ENCODE measurements at places on chromosomes 2 and 18.

DNA sequence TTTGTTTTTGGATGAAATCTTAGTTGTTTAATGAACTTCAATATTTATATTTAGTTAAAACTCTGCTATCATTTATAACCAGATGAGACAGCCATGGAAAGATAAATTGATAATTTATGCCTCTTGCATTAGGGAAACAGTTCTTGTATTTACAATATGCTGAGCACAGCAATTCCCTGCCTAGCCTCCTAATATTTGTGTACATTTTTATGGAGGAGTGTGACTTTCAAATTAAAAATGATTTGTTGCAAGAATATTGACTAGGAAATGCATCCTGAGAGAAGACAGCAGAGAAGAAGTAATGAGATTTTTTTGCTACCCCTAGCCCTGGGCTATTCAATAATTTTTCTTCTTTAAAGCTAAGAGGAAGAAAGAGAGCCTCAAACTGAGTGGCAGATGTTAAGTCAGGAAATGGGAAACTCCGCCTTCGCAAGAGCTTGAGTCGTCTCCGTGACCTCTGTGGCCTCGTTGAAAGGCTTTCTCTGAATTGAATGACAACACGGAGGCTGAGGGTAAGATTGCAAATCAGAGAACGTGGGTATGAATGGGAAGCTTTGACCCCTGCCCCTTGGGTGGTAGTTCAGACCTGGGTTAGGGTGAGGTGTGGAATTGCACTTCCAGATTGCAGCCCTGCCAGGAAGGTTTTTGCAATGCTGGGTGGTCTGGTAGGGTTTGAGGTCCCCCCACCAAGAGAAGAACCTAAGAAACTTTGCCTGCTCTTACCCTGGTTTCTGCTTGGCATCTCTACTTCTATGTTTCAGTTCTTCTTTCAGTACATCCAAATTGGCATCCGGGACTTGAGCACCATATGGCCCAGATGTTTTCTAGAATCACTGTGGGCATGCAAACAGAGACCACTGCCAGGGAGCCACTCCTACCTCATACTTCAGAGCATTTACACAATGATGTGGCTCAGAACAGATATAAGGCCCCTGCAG lies 210.3 kb upstream of the RBMS1 start:
- no peak for DNase-seq

DNA sequence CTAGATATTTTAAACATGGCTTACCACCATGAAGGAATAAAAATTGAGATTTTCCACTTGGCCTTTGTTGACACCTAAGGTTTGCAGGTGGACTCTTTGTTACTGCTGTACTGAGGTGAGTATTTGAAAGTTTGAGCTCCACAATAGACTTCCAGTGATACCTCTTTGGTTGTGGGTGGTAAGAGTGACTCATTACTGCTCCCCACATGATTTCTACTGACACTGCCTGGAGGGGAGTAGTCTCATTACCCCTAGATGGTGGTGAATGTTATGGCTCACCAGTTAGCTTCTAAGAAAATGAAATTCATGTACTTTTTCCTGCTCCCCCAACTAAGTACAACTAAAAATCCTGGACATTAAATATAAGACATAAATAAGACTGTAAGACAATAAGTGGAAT lies 1183.1 kb upstream of the TMEFF2 start:
- no peak for DNase-seq

GRCh38 chr18:36350251-36350651 lies 52.7 kb downstream of the FHOD3 start:
- no peak for DNase-seq

DNA sequence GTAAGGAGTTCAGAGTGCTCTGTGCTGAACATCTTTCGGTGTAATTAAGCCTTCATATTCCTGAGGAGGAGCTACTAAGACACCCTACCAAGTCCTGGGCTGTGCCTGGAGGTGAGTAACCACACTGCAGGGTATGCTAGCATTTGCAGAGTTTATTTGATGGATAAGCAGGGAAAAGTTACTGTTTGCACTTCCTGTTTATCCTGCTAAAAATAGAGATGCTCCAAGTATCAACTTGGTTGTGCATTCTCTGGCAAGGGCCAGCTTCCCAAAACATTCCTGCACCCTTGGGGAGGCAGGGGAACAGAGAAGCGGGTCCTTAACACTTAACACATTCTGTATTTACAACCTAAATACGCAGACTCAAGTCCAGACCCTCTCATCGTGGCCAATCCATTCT lies 49.8 kb downstream of the PARD6G start:
- no peak for DNase-seq

DNA sequence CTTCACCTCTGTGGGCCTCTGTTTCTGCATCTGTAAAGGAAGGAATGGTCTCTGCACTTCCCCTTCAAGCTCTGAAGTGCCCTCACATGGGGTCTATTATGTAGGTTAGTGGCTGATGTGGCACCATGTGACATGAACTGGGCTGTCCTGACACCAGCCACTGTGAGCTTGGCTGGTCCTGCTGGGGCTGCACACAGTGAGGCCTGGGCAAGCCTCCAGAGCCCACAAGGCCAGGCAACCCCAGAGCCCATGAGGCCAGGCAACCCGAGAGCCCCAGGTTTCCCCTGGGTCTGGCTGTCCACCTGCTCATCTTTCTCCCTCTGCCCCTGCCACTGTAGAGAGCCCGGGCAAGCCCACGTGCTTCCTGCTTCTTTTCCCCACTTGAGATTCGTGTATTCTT lies 150.1 kb upstream of the SMAD2 start:
- no peak for DNase-seq

GRCh38 chr18:60082790-60083189 lies 183.0 kb downstream of the PMAIP1 start:
- DNase-seq, result no peak

GRCh38 chr2:113361051-113361450 lies 76.4 kb upstream of the ZNG1B start:
- no peak for DNase-seq

DNA sequence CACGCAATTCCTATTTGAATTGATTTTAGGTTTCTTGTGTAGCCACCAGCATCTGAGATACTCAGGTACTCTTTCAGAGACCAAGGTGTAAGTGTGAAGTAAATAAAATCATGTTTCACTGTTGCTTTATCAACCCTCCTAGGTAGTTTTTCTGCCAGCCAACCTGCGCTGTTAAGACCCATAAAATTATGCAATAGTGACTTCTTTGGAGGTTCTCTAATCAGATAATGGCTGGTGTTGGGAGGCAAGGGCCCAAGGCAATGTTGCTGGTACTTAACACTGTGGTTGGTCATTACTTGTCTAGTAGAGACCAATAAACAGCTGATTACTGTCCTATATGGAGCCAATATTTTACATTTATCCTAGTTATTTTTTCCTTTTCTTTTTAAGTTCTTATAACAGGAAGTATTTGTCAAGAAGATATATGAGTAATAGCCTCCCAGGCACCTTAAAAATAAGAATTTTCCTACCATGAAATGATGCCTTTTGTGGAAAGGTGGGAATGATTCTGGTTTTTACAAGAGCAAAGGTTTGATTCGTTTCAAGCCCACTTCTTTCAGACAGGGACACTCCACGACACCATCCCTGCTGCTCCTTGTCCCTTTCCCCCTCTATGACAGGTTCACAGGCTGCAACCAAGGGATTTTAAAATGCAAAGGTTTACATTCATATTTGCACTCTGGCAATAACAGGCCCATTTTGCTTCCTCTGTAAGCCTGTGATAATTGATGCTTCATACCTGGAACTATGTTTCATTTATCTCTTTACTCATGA lies 259.3 kb downstream of the MEIS1 start:
- DNase-seq, result no peak

- DNase-seq, result no peak
Measured at GRCh38 chr18:23645568-23646175, 17.0 kb downstream of the ANKRD29 start.

DNA sequence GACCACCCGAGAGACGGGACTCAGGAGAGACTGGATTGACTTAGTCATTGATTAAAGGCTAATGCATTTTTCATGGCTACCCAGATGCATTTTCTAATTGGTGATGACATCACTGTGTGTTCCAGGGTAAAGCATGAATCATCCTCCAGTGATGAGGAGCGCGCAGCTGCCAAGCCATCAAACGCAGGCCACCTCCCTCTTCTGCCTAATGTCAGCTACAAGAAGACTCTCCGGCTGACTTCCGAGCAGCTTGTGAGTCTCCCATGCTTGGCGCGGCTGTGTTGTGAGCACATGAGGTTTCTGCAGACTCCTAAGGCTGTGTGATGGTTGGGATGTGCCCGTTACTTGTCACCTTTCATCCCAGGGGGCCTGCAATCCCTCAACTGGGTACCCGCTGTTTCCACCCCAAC lies 56.4 kb downstream of the LPIN1 start:
- DNase-seq, result no peak

DNA sequence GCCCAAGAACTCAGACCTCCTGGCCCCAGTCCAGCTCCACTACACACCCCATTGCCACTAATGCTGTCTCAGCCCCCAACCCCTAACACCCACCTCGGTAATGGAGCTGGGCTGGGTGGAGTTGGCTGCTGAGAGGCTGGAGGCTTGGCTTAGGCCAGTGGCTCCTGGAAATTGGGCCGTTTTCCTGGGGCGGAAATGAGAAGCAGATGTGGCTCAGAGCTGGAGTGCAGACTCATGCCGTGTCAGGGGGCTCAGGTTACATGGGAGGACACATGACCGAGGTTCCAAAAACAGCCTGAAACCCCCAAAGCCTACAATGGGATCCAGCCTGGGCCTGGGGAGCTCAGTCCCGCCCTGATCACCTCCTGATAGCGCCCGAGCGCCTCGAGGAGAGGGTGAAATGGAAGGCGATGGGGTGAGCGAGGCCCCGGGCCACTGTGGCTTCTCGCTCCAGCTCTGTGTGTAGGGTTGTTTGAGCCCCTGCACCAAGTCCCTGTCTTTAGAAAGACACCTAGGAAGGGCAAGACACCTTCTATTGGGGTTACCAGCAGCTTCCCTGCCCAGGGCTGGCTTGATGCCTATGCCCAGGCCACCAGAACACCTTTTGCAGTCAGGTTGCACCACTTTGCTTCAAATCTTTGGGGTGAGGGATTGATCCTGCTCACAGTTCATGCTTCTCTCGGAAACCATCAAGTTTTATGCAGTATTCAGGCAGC lies 175.7 kb upstream of the HAAO start:
- DNase-seq, result no peak

GRCh38 chr2:86087936-86088850 lies 17.5 kb downstream of the POLR1A start:
- no peak for DNase-seq

GRCh38 chr18:73841661-73842060 lies 306.0 kb downstream of the FBXO15 start:
- DNase-seq, result no peak

DNA sequence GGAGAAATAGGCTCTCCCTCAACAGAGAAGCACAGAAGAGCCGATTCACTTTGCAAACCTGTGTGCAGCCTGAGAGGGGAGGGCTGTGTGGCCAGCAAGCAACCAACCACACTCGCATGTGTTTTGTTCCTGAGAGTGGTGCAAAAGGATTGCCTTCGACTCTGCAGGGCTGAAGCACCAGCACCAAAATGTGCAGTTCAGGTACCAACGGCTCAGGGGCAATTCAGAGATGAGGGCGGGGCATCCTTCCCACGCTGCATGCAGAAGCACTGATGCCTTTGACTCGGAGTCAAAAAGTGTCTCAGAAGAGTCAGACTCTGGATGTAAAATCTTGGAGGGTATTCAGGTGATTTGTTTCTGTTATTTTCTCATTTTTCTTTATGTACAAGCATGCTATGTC lies 55.5 kb downstream of the DCDC2C start:
- DNase-seq, result no peak

DNA sequence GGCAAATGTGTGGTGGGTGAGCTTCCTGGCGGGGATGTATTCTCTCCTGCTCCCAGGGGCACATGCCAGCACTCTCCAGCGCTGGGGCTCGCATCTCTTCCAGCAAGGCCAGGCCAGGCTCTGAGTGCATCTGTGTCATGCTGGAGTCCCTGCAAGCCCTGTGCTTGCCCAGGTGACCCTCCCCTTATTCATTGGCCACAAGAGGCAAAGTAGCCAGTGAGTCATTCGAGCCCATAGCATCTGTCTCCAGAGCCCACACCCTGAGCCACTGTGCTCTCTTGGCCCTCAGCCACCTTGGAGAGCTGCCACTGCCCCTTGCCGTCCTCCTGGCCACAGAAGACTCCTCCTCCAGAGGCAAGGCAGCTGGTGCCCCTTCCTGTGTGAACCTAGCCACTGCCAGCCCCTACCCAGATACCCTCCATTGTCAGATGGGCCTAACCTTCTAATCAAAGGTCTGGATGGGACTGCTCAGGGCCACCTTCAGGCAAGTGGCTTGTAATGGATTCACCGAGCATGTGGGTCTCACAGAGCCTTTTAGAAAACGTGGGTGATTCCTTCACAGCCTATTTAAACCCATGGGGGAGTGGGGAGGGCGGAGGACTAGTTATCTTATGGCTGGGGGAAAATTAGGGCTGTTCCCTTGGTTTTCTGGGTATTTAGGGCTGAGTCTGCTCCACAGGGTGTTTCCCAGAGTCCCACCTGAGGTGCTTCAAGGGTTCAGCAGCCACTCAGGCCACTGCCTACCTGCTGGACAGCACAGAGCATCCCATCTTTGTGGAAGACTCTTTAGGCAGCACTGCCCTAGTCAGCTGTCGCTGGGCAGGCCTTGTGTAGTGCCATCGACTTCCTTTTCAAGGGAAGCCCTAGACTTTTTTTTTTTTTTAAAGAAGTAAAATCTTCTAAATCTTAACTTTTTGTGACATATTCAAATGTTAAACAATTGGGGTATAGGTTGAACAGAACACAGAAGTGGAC lies 137.4 kb downstream of the ACOXL start:
- DNase-seq, result no peak

DNA sequence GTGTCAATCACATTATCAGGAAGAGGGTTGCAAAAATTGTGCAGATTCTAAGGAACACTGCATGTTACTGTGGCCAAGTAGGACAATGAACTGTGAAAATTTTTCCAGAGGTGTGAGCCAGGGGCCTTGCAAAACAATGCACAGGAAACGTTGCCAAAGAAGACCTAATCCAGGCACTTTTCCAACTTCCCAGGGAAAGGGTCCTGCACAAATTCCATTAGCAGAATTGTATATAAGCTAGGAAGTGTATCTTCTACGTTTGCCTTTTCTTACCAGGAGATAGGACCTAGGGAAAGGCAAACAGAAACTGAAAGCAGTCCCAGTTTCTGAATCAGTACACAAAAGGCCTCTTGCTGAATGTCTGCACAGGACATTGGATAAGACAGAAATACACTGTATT lies 1888.3 kb upstream of the CELF4 start:
- no peak for DNase-seq

DNA sequence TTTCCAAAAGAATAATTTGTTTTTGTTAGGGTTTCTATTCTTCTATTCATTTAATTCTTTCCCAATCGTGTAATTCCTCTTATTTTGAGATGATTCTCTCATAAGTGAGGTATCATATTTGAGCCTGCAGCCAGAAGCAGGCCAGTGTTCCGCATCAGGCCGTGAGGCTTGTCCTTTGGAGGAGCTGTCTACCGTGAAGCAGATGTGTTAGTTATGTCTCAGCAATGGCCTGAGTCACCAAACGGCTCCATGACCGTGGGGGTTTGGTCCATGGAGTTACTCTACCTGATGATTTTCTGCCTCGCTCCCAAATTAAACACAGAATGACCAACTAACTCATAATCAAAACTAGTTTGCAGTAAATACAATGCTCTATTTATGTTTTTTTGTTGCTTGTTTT lies 64.2 kb upstream of the TMEM87B start:
- DNase-seq, result no peak

GRCh38 chr2:219213486-219214071 lies 5.2 kb downstream of the ABCB6 start:
- no peak for DNase-seq

Measured in activated T-helper 9 cell treated with anti-CD3 and anti-CD28 coated beads, Interleukin-2, amount 50 U/mL, for 16 hours (primary cell).